ENCODE measurements at places on chromosomes 4 and X.

GRCh38 chrX:101415180-101416145 is 7.4 kb downstream of the HNRNPH2 start:
- DNase-seq = no peak

- DNase-seq = no peak
Observed at GRCh38 chr4:115119804-115120352, 6.5 kb upstream of the NDST4 start.

- DNase-seq = no peak
Observed at GRCh38 chr4:151529187-151529586, 120.2 kb downstream of the FHIP1A start.

DNA sequence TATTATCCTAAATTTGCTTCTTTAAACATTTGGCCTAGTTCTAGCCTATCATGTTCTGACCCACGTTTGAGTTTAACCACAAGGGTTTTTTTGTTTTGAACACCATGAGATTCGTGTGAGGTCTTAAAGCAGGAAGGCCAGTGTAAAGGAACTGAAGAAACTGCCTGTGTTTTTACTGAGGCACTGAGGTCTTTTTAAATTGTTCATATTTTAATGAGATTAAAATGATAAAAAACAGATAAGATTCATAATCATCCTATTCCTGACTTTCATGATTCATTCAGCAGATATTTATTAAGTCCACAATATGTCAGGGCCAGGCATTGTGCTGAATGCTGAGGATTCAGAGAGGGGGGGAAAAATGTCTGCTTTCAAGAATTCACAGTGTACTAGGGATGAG is 3.2 kb downstream of the RPS6KA3 start:
- no peak for DNase-seq

GRCh38 chrX:134148172-134148692 is 88.8 kb upstream of the CCDC160 start:
- no peak for DNase-seq

DNA sequence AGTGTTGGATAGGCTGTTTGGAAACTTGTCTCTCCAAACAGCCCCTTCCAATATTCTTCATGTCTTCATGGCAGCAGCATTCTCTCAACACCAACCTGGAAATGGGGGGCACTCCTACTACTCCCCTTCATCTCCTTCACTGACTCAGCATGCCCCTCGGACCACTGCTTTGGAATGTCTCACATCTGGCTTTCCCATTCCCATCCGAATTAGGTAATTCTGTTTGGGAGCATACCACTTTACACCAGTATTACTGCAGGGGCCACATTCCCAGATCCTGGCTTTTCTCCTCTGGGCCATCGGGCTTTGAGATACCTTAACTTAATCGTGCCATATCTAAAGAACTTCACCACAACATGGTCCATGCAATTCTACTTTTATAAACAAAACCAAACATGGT is 100.8 kb downstream of the MAML3 start:
- no peak for DNase-seq

GRCh38 chrX:145631461-145631951 is 186.1 kb upstream of the SLITRK2 start:
- no peak for DNase-seq

- DNase-seq = no peak
Observed at GRCh38 chr4:8860892-8861575, 10.6 kb downstream of the HMX1 start.

- DNase-seq = no peak
Observed at GRCh38 chr4:135385830-135386581, 1184.4 kb upstream of the PABPC4L start.

GRCh38 chr4:27463816-27464215 is 603.2 kb downstream of the STIM2 start:
- DNase-seq = no peak

GRCh38 chr4:145868637-145869409 is 69.8 kb downstream of the ZNF827 start:
- DNase-seq = no peak

- no peak for DNase-seq
Observed at GRCh38 chr4:2930758-2931511, 32.3 kb downstream of the NOP14 start.

- no peak for DNase-seq
Observed at GRCh38 chr4:84325625-84326024, 173.5 kb downstream of the NKX6-1 start.

DNA sequence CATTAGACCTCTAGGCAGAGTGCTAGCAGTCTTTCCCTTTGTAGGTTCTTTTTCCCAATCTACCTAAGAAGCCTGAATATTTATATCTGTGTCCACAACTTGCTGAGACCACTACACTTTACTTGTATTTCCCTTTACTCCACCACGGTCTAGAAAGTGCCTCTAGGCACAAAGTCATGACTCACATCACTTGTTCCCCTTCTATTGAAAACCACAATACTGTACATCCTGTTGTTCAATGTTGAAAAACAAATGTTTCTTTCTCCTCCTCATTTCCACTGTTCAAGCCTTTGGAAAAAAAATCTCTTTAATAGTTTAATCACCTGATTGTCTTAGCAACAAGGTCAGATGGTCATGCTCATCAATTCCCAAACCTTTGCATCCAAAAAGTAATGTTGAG is 326.7 kb downstream of the GUCY2F start:
- no peak for DNase-seq

DNA sequence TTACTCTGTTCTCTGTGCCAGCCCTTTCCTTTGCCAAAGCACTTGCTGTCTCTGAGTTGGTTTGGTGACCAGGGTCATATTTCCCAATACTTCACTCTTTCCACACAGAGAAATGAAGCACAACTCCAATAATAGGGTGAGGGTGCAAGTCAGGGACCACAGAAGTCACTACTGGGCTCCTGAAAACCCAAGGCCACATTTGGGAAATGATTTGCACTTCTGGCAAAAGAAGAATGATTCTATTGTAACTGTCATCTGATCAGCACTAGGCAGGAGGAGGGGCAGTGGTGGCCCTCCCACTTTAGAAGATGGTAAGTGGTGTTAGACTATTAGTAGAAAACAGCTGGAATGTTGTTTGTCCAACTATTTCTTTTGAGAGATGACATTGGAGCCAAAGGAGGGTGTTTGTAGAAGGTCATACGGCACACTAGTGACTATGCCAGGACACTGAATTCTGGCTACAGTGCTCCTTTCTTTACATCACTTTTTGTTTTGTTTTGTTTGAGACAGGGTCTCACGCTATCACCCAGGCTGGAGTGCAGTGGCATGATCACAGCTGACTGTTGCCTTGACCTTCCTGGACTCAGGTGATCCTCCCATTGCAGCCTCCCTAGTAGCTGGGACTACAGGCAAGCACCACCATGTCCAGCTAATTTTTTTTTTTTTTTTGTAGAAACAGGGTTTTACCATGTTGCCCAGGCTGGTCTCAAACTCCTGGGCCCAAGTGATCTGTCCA is 10.8 kb upstream of the HADH start:
- no peak for DNase-seq

- no peak for DNase-seq
Observed at GRCh38 chrX:29851857-29852605, 363.3 kb upstream of the MAGEB2 start.

DNA sequence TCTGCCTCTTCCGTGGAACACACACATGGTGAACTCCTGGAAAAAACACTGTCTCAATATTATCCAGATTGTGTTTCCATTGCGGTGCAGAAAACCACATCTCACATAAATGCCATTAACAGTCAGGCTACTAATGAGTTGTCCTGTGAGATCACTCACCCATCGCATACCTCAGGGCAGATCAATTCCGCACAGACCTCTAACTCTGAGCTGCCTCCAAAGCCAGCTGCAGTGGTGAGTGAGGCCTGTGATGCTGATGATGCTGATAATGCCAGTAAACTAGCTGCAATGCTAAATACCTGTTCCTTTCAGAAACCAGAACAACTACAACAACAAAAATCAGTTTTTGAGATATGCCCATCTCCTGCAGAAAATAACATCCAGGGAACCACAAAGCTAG is 87.9 kb downstream of the TET2 start:
- no peak for DNase-seq

DNA sequence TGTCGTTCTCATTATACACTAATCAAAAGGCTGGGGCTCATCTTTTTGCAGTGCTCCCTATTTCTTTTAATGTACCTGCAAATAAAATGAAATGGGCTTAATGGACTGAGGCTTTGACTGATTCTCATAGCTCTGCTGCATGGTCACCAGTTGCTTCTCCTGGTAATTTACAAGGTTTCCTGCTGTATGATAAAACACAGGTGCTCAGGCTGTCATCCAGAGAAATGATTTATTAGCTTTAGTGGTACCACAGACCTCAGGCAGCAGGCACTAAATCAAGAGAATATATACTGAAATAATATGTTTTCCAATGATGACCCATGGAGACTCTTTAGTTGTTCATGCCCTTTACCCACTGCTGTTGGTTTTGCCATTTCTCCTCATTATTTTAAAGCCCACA is 137.7 kb downstream of the C4orf33 start:
- DNase-seq = no peak

DNA sequence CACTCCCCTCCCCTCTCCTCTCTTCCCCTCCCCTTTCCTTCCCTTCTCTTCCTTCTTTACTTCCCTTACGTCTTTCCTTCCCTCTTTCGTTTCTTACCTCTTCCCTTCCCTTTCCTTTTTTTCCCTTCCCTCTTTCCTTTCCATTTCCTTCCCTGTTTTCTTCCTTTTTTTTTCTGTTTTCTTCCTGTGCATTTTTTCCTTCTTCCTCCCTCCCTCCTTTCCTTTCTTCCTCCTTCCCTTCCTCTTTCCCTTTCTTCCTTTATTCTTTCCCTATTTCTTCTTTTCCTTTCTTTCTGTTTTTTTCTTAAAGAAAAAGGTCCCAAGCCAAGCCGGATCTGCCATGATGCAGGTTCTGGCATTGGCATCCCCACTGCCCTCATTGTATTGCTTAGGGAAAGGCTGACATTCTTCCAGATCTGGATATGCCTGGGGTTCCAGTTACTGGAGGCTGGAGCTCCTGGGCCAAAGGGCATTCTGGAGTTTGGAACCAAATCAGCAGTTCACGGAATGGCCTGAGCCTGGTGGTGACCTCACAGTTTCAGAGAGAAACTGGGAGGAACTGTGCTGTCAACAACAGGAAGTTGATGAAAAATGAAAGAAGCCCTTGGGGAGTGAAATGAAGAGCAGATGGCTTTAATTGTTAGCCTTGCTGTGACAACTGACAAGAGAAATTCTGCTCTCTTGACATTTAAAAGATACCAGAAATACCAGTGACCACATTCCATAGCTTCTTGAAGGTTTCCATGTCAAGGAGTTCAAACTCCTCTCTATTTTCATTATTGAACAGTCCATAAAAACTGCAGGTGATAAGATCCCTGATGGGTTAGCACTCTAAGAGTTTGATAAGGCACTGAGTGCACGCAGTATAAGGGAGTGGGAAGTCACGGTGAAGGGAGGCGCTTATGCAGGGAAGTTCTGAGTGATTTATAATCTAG is 622.1 kb downstream of the SPRY1 start:
- DNase-seq = no peak

- no peak for DNase-seq
Observed at GRCh38 chr4:18440527-18441202, 419.1 kb upstream of the LCORL start.

GRCh38 chrX:102859550-102859871 is 77.6 kb upstream of the RAB40AL start:
- no peak for DNase-seq

- DNase-seq = no peak
Observed at GRCh38 chr4:153974452-153974851, 185.6 kb upstream of the SFRP2 start.

DNA sequence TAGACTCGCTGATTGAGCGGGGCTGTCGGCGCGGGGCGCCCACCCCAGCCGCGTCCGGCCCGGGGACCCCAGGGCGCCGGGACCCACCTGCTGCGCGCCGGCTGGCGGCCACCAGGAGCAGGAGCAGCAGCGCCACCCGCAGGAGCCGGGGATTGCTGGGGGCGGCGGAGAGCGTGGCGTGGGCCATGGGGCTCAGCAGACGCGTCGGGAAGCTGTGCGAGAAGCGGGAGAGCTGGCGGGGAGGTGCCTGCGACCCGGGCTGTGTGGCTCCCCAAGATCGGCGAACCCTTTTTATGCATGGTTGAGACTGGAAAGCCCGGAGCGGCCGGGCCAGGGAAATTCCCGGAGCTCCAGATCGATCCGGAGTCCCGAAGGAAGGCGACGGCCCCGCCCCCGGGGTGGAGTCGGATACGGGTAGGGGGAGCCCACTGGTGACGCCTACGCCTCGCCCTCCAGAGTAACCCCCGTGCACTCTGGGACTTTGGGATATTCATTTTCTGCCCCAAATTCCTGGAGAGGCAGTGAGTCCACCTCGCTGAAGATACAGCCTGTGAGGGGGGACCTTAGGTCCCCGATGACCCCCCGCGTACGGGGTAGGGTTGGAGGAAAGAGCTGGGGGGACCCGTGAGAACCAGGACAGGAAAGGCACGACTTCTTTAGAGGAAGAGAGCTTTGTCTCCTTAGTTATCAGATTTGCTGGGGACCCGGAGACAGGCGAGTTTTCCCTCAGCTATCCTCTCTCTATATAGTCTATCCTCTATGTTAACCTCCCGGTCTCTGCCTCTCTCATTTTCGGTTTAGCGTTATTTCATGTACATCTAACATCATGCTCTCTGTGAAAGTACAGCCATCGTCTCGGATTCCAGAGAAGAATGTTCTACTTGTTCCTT is at the start of gene CXCL3:
CXCL3 (minus strand) TSS at position 265 of the 890 bp plus-strand sequence; CDS start at position 187, 78 bp downstream.
- DNase-seq = no peak

DNA sequence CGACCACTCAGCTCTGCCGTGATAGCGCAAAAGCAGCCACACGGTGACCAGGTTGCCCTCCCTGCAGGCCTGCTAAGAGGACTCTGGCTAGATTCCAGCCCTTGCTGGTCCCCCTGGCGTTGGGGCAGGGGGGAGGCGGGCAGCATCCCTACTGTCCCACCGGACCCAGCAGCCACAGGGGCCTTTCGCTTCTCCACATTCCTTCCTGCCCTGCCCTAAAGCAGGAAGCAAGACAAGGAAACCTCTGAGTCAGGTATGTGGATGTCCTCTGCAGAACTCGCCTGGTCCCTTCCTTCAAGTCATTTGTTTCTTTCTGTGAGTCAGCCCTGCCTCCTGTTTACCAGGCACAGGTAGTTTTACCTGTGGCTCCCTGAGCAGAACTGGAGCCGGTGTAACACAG is 60.2 kb upstream of the CLDN34 start:
- DNase-seq = no peak

DNA sequence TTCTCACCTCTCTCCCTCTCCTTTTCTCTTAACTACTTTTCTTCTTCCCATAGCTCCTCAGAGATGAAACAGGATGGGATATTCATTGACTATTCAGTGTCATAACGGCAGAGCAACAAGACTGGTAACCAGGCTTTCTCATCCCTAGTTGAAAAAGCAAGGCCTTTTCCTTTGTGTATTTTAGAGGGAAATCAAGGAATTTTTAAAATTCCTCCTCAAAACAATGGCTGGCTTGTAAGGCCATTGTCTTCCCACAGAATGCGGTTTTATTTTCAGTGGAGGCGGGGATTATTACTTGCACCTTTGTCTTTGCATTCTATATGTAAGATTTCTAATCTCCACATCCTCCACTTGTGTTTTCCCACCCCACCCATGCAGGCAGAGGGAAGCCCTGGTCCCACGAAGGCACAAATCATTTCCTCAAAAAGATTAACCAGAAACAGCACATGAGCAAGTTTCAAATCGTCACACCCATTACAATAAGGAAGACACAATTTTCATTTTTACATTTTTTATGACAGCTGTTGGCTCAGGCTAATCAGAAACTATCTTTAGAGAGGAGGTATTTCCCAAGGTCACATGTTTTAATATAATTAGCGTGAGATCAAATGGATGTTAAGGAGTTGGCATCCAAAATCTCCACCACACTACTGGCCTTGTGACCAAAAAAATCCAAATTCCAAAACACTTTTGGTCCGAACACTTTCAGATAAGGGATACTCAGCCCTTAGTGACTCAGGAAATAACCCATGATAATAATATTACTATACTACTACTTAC is 53.0 kb upstream of the KDR start:
- DNase-seq = no peak

- DNase-seq = no peak
Observed at GRCh38 chrX:82692991-82693390, 815.1 kb upstream of the POU3F4 start.

All from activated T-helper 1 cell treated with anti-CD3 and anti-CD28 coated beads, Interleukin-2, amount 50 U/mL, for 16 hours (primary cell).